Activated T-cell treated with anti-CD3 and anti-CD28 coated beads, Interleukin-2, amount 50 U/mL, for 72 hours (primary cell): ENCODE measurements at places on chromosomes 12 and 14.
A peak's percentile ranks its signal among the peaks of the same experiment; 100 is the strongest.

GRCh38 chr12:44436756-44437155 is 439.4 kb downstream of the NELL2 start:
- no peak for DNase-seq

- DNase-seq: no peak
These were observed 13.5 kb downstream of the EXD2 start for GRCh38 chr14:69204753-69205152.

- no peak for DNase-seq
These were observed 52.7 kb downstream of the IRF2BPL start for GRCh38 chr14:76975812-76976211.

DNA sequence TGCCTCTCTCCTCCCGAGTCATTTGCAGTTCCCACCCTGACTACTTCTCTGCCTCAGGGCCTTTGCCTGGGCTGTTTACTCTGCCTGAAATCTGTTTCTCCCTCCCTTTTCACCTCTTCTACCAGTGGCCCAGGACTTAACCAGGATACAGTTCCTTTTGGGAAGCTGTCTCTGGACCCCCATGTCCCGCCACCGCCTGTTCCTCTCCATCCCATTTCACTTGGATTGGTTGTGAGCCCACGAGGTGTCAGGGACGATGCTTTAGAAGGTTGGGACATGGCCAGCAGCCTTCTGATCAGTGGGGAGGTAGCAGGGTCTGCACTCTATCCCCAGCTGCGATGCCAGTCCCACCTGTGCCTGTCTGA is 51.8 kb downstream of the FAM222A start:
- DNase-seq: no peak

- DNase-seq: no peak
These were observed 64.2 kb downstream of the DNAI7 start for GRCh38 chr12:25130741-25131188.

GRCh38 chr12:123621619-123622530 is 11.6 kb downstream of the EIF2B1 start:
- DNase-seq: peak; percentile 11
